ENCODE measurements at places on chromosomes 7 and 10.

GRCh38 chr7:70092314-70093204 is 494.3 kb downstream of the AUTS2 start:
- no peak for DNase-seq

DNA sequence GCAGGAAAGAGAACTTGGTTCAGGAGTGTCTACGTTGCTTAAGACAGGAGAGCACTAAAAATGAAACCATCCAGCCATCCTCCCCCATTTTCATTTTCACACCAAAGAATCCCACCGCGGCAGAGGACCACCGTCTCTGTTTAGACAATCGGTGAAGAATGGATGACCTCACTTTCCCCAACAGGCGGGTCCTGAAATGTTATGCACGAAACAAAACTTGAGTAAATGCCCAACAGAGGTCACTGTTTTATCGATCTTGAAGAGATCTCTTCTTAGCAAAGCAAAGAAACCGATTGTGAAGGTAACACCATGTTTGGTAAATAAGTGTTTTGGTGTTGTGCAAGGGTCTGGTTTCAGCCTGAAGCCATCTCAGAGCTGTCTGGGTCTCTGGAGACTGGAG is 1.4 kb upstream of the IL6 start:
- no peak for DNase-seq

DNA sequence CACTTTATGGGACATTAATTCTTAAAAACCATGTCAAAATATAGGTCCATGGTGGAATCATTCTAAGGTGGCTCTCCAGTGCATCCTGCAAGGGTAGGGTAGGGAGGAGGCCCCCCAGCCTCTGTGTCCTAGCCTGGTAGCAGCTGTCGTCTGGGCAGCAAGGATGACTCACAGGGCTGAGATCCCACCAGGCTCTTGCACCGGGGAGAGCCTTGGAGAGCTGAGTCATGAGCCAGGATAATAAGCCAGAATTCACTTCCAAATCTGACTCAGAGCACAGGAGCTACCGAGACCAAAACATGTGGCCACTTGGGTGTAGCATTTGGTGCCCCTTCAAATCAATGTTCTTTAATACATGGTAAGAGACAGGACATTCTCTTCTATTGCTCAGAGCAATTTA is 298.5 kb downstream of the NEBL start:
- no peak for DNase-seq

- no peak for DNase-seq
These were observed 47.8 kb upstream of the PCLO start for GRCh38 chr7:83210479-83210878.

- DNase-seq, result no peak
These were observed 18.4 kb upstream of the SORCS3 start for GRCh38 chr10:104622598-104623209.

DNA sequence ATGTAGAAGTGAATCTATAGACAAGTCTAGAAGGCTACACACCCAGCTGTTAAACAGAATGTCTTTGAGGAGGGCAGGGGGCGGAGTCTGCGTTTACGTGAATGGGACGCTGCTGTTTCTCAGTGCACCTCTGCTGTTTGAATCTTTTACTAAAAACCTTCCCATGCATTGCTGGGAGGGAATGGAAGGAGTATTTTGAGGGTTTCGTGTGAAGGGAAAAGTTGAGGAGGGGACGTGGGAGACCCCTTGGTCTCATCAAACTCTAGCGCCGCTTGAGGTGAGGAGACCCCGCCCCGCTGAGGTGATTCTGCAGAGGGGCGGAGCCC is 492 bp upstream of the VCL start:
- no peak for DNase-seq

- DNase-seq, result no peak
These were observed 1193.9 kb downstream of the DNAJB9 start for GRCh38 chr7:109763611-109764010.

DNA sequence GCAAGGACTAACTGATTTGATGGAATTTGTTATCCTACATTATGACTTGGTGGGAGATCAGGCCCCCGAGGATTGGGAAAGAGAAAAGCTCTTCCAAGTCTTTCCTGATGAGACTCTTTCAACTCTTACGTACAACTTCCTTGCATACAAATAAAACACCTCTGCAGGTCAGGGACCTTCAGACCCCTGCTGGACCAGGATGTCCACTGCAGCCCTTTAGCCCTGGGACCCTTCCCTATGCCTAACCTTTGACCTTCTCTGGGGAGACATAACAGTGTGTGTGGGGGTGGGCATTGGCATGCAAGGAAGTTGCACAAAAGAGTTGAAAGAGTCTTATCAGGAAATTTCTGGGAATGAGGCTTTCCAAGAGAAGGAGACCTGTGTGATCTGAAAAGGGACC is 859.4 kb downstream of the TYW1 start:
- DNase-seq, result no peak

GRCh38 chr10:117621795-117622420 is 79.4 kb downstream of the EMX2 start:
- no peak for DNase-seq

DNA sequence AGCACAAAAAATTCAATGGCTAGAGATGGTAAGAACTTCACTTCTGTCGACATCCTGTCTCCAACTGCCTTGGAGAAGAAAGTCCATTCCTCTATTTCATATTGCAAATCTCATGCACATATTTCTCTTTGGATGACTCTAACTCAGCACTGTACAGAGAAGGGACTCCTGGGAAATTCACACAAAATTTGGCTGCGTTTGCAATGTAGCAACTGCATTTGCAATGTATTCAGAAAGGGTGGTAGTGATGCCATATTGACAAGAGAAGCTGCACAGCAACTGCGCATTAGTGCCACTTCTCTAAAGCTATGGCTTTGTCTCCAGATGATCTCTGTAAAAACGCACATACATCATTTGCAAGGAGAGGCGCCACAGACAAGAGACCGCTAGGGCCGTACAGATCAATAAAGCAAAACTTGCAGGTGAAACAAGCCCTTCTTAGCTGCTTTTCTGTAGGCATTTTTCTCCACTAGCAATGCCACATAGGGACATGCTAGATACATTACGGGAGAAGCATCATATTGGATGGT is 389.5 kb downstream of the TCERG1L start:
- DNase-seq, result no peak

DNA sequence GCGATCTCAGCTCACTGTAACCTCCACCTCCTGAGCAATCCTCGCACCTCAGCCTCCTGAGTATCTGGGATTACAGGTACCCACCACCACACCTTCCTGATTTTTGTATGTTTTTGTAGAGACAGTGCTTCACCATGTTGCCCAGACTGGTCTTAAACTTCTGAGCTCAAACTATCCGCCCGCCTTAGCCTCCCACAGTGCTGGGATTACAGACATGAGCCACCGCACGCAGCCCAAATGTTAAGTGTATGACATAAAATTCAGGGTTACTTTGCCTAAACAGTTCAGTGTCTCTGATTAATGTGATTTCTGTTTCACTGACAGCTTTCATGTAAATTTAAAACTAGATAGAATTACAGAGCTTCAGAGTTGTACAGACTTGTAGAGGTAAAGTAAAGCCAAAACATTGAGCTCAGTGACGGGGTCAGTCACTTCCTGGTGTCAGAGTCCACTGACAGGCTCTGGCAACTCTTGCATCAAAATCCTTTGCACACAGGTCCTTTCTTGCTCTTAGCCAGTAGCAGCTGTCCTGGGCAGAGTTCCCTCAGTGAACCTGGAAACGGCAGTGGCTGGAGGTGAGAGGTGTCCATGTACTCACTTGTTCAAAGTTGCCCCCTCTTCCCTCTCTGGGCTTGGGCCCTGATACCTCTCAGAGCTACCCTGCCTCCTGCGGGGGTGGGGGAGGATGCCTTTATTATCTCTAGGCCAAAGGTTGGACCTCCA is 33.7 kb downstream of the MGMT start:
- no peak for DNase-seq

DNA sequence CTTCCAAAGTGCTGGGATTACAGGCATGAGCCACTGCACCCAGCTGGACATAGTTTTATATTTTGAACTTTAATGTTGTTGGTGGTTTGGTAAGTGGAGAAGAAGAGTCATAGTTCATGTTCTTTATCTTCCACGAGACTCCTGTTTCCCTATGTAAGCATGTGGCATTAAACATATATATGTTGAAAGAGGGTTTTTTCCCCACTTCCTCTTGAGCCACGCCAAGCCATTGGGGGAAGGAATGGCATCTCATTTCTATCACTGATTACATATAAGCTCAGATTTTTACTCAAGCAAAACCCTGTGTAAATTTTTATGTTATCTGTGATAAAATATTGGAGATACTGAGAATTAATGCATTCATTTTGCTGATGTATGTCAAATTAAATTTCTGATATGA is 300.4 kb downstream of the PHF14 start:
- DNase-seq, result no peak

DNA sequence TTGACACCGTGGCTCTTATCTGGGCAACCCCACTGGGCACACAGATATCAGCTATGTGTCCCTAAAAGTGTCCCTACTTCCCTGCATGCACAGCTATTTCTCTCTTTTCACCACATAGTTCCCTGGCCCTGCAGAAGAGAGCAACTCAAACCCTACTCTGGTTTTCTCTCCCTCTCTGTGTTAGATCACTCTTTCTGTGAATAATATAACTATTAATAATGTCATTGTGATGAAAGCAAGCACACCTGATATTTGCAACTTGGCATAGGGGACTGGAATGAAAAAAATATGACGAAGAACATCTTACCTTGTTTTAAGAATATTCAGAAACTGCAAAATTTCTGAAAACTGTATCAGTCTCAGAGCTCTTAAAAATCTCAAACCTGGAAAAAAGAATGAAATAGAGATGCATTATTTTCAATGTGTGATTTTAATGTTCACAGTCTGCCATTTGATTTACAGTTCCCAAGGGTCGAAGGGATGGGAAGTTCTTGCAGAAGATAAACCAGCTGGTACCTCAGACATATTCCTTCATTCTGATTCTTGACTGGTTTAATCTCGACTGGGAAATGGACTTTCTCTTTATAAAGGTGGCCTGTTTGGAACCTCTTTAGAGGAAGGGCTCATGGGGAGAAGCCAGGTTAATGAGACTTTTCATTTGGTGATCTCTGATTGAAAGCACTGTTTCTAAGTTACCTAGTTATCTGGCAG is 516.8 kb downstream of the KCNMA1 start:
- no peak for DNase-seq

GRCh38 chr7:130299866-130300265 is 6.9 kb downstream of the CPA4 start:
- DNase-seq, result no peak

DNA sequence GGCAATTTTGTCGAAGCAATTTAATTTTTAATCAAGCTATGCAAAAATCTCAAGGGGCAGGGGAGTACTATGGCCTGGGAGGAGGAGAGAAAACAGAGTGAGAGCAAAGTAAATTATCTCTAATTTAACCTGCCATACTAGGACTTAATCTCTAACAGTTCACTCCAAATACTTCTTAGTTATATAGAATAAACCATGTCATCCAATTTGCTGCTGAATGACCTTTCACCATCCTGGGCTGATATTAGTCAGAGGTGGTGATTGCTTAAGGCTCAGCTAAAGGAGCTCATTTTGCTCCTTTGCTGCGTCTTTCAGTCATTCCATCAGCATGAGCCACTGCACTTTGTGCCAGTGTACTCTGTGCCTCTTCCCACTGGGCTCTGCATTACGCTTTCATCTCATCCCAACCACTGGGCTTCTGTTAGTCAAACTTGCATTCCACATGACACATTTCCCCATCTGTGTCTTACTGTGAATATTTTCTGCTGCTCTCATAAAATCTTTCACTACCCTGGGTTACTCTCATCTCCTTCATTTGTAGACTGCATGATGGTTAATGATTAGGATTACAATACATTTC is 84.3 kb downstream of the CD36 start:
- DNase-seq, result no peak

GRCh38 chr7:118754608-118755007 is 530.1 kb downstream of the ANKRD7 start:
- DNase-seq, result no peak

DNA sequence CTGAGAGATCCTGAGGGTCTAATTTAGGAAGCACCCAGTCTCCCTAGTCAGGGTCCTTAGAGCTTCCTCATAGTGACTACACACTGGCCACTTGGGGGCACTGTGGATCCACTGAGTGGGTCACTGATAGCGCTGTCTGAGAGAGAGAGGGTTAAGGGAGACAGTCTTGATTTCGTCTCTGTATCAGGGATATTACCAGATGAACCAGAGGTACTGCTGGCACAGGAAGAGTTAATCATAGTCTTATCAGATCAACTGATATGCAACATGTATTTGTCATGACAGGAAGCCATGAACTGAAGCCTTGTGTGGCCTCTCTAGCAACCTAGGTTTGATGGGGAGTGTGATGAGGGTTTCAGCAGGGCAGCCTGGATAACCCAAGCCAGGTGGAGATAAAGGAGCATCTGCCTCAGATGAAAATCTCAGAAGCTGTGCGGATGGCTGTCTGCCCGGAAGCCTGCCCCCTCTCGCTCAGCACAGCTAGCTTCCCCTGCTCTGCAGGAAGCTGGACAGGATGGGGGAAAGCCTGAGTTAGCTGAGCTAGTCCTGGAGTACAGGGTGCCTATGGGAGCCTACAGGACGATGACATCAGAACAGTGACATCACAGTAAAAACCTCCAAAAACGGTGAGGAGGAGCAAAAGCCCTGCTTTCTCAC is 214.0 kb upstream of the PRSS1 start:
- DNase-seq, result peak; percentile 35

DNA sequence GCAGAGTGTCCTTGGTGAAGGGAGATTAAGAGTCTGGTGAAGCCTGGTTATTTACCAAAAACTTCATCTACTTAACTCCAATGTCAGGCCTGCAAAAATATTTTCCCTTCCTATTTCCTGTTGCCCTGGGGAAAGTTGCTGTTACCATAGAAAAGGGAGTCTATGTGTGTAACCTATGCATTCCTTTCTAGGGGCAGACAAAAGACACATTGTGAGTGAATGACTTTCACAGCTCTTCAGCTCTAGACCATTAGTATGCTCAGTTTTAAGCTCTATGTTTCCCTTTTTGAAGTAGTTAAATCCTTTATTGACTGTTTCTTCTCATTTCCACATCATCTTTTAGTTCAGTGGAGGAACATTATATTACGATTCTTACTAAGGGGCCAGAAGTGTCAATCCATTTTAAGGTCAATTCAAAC is 45.6 kb upstream of the SGCE start:
- no peak for DNase-seq

GRCh38 chr7:159024280-159024951 is 120.3 kb downstream of the VIPR2 start:
- no peak for DNase-seq

DNA sequence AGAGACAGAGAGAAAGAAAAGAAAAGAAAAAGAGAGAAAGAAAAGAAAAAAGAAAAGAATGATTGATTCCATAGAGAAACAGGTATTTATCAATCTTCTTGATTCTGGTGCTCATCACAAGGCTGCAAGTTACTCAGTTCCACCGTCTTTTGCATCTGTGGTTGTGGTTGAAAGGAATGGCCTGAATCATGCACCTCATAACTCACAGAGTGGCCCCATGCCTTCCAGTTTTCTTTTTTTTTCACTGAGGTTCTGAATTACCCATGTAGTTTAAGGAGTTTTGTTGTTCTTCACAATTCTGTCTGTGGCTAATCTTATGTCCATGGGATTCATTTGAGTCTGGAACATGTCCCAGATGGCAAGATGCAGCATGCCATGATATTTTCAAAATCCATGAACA is 156.0 kb downstream of the ZNF33B start:
- no peak for DNase-seq

Data from activated naive CD4-positive, alpha-beta T cell (primary cell).